ENCODE measurements at places on chromosomes 4 and X. TPM values are rescaled to one million over a fixed set of nuclear protein-coding genes. Genes with fewer than 3 reads are reported as not detected.

GRCh38 chr4:7037425-7037824, 5.7 kb upstream of the TADA2B start:
- DNase-seq = no peak

- no peak for DNase-seq
Observed at GRCh38 chrX:6228720-6229119, at the start of gene NLGN4X. Gene NLGN4X (minus strand): TSS chrX:6228867. CDS start chrX:6151466, 77,401 bp downstream.

DNA sequence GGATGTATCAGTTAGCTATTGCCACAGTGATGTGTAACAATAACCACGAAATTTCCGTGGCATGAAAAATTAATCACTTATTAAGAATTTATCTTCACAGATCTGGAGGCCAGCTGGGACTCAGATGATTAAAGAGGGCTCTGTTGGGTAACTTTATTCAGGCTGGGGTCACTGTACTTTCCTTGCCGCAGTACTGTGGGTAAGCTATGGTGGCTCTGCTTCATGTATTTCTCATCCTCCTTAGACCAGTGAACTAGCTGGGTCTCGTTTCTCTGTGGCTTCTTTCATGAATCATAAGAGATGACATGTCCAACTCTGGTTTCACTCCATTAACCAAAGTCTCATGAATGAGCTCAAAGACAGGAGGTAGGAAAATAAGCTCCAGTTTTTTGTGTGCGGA, 13.5 kb downstream of the TEX13B start:
- no peak for DNase-seq

- peak; percentile 44 for DNase-seq
Observed at GRCh38 chr4:52983563-52984303, 121.6 kb downstream of the RASL11B start.

DNA sequence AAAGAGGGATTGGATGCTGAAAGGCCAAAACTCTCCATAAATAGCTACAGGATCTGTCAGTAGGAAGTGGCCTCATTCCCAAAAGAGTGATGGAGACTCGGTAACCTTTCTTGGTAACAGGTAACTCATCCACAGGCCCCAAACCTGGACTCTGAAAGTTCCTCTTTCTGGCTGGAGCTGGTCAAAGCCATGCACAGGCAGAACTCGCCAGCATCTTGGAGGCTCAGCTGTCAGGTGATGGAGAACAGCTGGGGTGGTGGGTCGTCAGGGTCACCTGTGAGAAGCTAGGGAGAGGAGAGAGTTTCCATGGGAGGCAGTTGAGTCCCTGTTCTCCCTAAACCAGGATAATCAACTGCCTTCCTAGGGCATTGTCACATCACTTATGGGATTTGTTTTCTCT, 354.3 kb upstream of the GATB start:
- DNase-seq = no peak

DNA sequence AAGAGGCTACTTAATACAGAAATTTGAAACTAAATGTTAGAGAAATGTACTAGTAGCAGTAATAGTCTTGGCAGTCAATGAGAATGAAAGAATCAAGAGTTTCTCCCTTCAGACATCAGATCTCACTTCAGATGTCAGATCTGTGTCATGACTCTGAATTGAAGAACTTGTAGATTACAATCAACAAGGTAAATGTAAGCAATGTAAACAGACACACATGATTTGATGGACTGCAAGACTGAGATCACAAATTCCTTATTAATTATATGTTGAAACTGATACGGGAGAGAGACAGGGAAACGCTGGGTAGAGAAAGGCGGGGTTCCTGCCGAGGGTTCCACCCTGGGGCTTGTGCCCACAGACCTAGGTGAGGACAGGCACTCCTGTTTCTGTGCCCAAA, 65.5 kb upstream of the HHIP start:
- DNase-seq = no peak

GRCh38 chr4:169327951-169328350, 57.2 kb upstream of the SH3RF1 start:
- no peak for DNase-seq

GRCh38 chr4:141711211-141711610, 74.8 kb downstream of the IL15 start:
- no peak for DNase-seq

GRCh38 chr4:102216666-102217065, 128.6 kb downstream of the SLC39A8 start:
- DNase-seq = no peak

DNA sequence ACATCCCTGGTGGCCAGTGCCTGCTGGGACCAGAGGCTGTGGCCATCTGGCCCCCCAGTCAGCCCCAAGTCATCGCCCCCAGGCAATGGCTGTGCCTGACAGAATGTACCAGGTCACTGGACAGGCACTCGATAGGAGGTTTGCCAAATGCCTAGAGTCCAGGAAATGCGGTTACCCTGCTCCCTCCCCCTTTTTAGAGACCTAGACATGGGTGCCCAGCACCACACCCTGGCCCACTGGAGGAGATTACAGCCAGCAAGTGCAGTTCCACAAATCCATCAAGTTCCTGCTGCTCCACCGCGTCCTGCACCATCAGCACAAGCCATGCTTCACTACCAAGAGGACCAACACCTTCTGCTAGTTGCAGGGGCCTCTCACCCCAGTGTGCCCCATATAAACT, 16.2 kb upstream of the ZFX start:
- no peak for DNase-seq

GRCh38 chr4:57114973-57115372, 4.8 kb upstream of the IGFBP7 start:
- DNase-seq = no peak

- DNase-seq = no peak
Observed at GRCh38 chrX:121863976-121864375, 816.6 kb downstream of the GLUD2 start.

DNA sequence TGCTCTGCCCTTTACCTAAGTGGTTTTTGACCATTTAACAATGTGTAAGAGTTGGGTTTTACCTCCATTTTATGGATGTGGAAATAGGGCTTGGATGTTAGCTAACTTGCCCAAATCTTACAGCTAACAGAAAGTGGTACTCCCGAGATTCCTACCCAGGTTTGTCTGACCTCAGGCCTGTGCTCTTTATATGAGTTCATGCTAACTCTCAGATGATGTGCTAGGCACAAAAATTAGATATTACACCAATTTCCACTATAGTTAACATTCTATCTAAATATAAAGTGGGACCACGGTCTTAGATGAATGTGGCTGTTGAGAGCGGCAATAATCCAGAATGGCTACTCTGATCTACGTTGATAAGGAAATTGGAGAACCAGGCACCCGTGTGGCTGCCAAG, at the start of gene PTTG2:
PTTG2 (plus strand) TSS at position 301 of the 400 bp plus-strand sequence; CDS start at position 338, 37 bp downstream.
- DNase-seq = no peak

DNA sequence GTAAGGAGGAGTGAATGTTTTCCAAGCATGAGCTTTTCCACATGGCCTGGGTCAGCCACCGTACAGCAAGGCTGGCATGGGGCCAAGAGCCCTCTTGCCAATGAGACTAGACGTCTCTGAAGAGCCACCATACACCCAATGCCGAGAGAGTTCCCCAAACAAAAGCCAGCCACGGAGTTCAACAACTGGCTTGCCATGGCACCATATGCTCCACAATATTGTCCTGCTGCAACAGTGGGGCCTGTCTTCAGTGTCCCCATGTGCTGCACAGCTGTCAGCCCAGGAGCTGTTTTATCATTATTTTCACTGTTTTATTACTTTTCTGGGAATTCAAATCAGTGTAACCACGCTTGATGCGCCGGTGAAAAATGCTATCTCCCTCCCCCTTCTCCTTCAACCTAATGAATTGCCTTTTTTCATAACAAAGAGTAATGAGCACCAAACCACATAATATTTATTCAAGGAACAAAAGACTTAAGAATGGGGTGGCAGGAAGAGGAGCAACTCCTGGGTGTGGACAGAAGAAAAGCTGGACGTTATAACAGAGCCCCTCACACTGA, 18.4 kb downstream of the MAML3 start:
- no peak for DNase-seq

GRCh38 chr4:41157009-41157408, 57.3 kb downstream of the APBB2 start:
- DNase-seq = no peak

GRCh38 chr4:170662250-170662649, 572.5 kb upstream of the AADAT start:
- no peak for DNase-seq

- no peak for DNase-seq
Observed at GRCh38 chr4:90824266-90825150, 697.3 kb downstream of the CCSER1 start.

- no peak for DNase-seq
Observed at GRCh38 chr4:139641218-139641617, 24.4 kb upstream of the MGST2 start.

- DNase-seq = peak; percentile 54
Observed at GRCh38 chrX:70452143-70452733, 7.6 kb downstream of the DLG3 start.

- DNase-seq = no peak
Observed at GRCh38 chr4:188195389-188195985, 56.2 kb downstream of the TRIML1 start.

DNA sequence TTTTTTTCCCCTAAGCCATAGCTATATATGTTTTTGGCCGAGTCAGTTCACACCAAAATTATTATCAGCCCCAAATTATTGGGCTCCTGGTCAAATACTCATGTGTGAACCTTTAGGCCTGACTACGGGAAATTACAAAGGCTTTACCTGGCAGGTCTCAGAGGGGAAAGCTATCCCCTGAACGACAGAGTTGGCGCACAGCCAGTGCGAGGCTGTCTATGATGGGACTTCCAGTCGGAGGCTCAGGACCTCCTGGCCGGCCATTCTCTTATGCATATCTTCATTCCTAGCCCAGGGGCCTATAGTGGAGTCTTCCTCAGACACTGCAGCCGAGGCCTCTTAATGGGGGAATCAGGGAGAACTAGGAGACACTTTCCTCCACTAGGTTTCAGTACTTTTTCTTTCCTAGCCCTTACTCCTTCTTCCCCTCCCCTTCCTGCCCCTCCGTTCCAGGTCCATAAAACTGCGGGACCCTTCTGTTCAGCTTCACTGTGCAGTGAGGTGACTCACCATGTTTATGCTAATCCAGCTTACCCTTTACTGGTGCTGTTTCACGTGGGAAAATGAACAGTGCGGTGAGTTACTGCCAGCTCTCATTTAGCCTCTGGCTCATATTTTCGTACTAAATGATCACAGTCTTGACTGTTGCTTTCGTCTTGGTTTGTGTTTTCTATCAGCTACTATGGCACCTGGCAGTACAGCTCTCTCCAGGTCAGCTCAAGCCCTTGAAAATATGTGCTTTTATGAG, 533.9 kb downstream of the FSTL5 start:
- DNase-seq = no peak

GRCh38 chr4:151035911-151036310, 20.8 kb upstream of the LRBA start:
- DNase-seq = no peak

GRCh38 chrX:15864023-15864422, 9.4 kb upstream of the AP1S2 start:
- no peak for DNase-seq

DNA sequence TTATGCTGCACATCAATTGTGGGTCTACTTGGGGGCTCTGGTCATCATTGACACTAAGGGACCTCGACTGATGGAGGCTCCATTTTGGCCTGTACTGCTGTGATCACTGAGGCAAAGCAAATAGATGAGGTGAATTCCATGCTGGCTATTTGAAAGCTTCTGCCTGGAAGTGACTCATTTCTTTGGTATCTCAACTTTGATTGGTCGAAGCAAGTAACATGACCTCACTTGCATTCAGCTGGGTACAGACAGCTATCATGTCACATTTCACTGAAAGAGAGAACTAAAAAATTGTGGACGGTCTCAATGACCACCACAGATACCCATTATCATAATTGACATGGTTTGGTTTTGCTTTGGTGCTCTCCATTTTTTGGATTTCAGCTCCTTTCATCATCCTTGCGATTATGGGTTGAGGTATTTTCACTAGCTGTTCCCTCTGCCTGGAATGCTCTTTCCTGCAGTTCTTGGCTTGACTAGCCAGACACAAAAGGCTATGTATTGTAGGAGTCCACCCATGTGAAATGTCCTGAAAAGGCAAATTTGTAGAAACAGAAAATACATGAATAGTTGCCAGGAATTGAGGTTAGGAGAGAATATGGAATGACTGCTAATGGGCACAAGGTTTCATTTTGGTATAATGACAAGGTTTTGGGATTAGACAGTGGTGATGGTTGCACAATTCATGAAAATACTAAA, 369.2 kb upstream of the LCORL start:
- DNase-seq = no peak

DNA sequence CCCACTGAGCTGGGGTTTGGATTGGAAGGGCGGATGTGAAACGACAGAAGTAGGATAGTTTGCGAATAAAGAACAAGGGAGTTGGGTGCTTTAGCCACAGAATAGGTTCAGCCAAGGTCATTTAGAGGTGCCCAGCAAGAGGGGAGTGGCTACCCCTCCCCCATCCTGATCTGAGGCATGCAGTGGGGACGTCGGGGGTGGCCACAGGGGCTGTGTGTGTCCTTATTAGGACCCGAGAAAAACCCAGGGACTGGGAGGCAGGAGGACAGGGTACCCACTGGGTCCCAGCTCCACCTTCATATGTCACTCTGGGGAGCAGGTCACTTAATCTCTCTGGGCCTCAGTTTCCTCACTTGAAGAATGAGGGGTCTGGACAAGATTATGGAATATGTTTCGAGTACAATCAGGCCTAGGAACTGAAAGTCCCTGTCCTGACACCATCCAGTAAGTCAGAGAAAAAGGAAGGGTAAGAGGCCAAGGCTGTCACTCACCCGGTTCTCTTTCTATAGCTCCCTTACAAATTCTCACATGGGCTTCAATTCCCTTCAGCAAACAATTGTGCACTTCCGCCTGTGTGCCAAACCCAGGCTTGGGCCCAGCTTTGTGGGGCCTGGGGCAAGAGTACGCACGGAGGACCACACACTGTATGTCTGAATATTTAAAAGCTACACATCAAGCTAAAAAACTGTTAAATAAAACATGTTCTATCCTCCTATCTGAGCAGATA, 4.2 kb upstream of the NYX start:
- DNase-seq = no peak

GRCh38 chrX:4240541-4241194, 527.2 kb upstream of the PRKX start:
- DNase-seq = no peak

GRCh38 chr4:4603592-4603991, 61.7 kb upstream of the STX18 start:
- DNase-seq = no peak

The CCDC149 gene
- not detected for total RNA-seq

The TBX22 gene
- not detected for total RNA-seq

The TNIP3 gene
- total RNA-seq = 0.74 TPM

The PAK3 gene
- total RNA-seq = not detected

The CLDN24 gene
- total RNA-seq = not detected

The CSN1S1 gene
- total RNA-seq = not detected

Data from activated CD4-positive, alpha-beta T cell treated with anti-CD3 and anti-CD28 coated beads, Interleukin-2, amount 10 ng/mL, durations not matched to agents 7 days and 5 days (primary cell).